ENCODE measurements at places on chromosomes 7 and 10. TPM values are rescaled to one million over a fixed set of nuclear protein-coding genes. Genes with fewer than 3 reads are reported as not detected.

RABGEF1 gene
- 31.6 TPM for total RNA-seq

AGAP9 gene
- total RNA-seq, result 8.7 TPM

PRRT4 gene
- 7.6 TPM for total RNA-seq

EPDR1 gene
- total RNA-seq, result 144 TPM

TWIST1 gene
- total RNA-seq, result 2.0 TPM

DNAH11 gene
- total RNA-seq, result 0.75 TPM

ANKRD22 gene
- total RNA-seq, result not detected

SPDYE3 gene
- total RNA-seq, result not detected

HOXA6 gene
- 15.3 TPM for total RNA-seq

STAG3 gene
- not detected for total RNA-seq

KCNH2 gene
- not detected for total RNA-seq

BAIAP2L1 gene
- 2.8 TPM for total RNA-seq

CFAP43 gene
- 0.96 TPM for total RNA-seq

FZD8 gene
- 23.0 TPM for total RNA-seq

UNCX gene
- total RNA-seq, result not detected

PRKCQ gene
- total RNA-seq, result not detected

ZNF804B gene
- not detected for total RNA-seq

MLXIPL gene
- total RNA-seq, result 297 TPM

ATP5MK gene
- 481 TPM for total RNA-seq

POLR2J2 gene
- total RNA-seq, result not detected

SORBS1 gene
- total RNA-seq, result 416 TPM

GARS1 gene
- total RNA-seq, result 41.7 TPM

UFSP1 gene
- total RNA-seq, result 0.53 TPM

SKIDA1 gene
- not detected for total RNA-seq

ASIC3 gene
- not detected for total RNA-seq

TLX1 gene
- not detected for total RNA-seq

IFIT5 gene
- total RNA-seq, result 3.3 TPM

ENTPD1 gene
- total RNA-seq, result 41.6 TPM

CC2D2B gene
- total RNA-seq, result 3.9 TPM

MGMT gene
- total RNA-seq, result 7.0 TPM

DLX5 gene
- not detected for total RNA-seq

NUTM2B gene
- total RNA-seq, result 4.5 TPM

C10orf67 gene
- not detected for total RNA-seq

ANKRD61 gene
- total RNA-seq, result not detected

ATOH7 gene
- not detected for total RNA-seq

NKX2-3 gene
- total RNA-seq, result not detected

ABLIM1 gene
- 87.7 TPM for total RNA-seq

EGR2 gene
- 11.9 TPM for total RNA-seq

NCF1 gene
- 4.0 TPM for total RNA-seq

SOSTDC1 gene
- total RNA-seq, result not detected

MKLN1 gene
- 18.0 TPM for total RNA-seq

SEMA3E gene
- 4.3 TPM for total RNA-seq

AGAP3 gene
- total RNA-seq, result 82.6 TPM

TET1 gene
- 3.9 TPM for total RNA-seq

IKZF1 gene
- 3.6 TPM for total RNA-seq

AUTS2 gene
- 90.4 TPM for total RNA-seq

ACSM6 gene
- not detected for total RNA-seq

AKR1C1 gene
- 18.4 TPM for total RNA-seq
